SJSA1 (cell line): ENCODE measurements at places on chromosomes 7 and 10. TPM values are rescaled to one million over a fixed set of nuclear protein-coding genes. Genes with fewer than 3 reads are reported as not detected.

HOXA3 gene
- 0.13 and 1.8 TPM in 2 replicates for total RNA-seq

LRRC17 gene
- total RNA-seq = 8.3 and 10.9 TPM in 2 replicates

GPR158 gene
- 0.42 TPM in 1 of 2 replicates, not detected in the other for total RNA-seq

DNA sequence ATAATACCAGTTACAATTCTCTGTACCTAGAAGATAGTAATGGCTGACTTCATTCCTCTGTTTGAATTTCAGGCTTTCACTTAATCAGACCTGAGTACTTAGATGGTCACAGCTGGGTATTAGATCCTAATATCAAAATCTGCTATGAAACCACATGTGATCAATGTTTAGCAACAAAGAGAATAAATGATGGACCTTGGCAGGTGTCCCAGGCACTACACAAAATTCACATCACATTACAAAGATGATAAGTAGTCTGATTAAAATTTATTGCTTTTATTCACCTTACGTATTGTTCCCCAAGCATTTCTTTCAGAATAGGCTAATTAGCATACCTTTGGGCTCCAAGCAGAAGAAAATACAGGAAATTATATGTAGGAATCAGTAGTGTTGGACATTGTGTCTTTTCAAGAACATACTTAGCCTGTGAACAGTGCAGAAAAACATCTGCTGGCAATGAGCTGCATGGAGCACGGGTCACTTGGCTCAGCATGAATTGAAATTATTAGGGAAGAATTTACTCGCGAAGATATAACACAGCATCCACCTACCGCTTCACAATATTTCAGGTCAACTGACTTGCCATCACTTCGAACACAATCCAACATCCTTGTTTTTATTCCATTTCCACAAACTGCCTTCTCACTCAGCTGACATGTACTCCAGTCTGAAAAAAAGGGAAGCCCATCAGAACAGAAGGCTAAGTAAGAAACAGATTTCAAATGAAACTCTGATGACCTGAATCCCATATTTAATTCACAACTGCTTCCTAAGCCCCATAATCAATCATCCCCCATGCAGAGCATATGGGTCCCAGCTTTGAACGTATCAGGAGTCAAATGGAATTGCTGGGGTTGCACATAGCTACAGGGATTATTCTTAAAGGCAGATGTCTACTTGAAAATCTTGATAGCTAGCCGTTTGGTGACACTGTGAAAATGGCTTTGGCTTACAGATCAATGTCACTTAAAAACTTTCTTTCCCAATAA lies 421.0 kb downstream of the THSD7A start:
- H3K27ac ChIP-seq = no peak overlapping the region
- H3K27me3 ChIP-seq = no peaks in the 10 kb centered on the region
- H3K4me3 ChIP-seq = no peak overlapping the region

SEMA4G gene
- 0.42 and 0.88 TPM in 2 replicates for total RNA-seq
